ENCODE measurements at places on chromosomes 5 and 9. TPM values are rescaled to one million over a fixed set of nuclear protein-coding genes. Genes with fewer than 3 reads are reported as not detected.
A peak's percentile ranks its signal among the peaks of the same experiment; 100 is the strongest.

- peak; percentile 25 for DNase-seq
Measured at GRCh38 chr5:79853676-79854418, 137.2 kb downstream of the MTX3 start.

DNA sequence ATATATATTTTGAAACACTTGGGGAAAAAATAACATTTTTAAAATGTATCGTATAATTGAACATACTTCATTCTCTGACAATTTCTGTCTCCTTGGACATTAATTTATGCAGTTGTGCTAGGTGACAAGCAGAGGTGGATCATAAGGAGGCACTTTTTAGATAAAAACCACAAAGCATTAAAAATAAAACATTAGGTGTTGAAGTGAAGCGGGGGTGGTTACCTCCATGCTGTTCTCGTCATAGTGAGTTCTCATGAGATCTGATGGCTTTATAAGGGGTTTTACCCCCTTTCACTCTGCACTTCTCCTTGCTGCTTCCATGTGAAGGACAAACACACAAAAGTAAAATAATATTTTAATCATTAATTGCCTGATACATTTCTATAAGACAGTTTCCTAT is 11.9 kb upstream of the COX7C start:
- no peak for DNase-seq

SURF1 gene
- 27.3 TPM for total RNA-seq

- DNase-seq = no peak
Measured at GRCh38 chr5:94326586-94326985, 291.8 kb downstream of the KIAA0825 start.

DNA sequence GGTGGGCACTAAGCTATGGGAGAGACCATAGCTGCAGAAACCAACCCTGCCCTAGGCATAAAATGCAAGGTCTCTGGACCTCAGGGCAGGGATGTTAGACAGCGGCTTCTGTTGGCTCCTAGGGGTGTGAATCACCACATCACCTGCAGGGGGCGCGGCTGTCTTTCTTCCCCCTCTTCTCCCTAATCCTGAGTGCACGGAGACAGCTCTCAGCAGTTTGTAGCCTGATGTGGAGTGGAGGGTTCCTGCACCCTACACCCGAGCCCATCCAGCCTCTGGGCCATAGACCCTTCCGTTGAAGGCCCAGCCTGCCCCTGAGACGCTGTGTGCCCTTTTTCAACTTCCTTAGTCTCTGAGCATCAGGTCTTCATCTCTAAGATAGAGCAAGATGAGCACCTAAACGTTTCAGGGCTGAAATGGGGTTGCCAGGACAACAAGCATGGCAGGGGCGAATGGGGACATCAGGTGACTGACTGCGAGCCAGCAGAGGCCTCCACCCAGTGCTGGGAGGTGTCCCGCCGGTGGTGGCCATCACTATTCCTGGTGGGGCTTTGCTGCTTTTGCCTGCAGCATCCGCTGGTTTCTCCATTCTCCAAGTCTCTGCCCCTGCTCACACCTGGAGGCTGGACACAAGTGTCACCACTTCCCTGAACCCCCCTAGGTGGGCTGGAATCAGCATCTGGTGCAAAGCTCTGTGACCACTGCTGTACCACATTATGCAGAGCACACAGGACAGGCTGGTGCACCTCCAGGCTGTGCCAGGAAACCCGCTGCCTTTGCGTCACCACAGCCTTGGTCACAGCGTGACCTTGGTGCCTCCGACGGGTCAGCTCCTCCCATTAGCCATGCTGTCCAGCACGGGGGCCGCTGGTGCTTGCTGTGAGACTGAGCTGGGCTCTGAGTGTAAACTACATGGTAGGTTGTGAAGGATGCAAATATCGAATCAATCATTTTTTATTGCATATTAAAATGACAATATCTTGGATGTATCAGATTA is 2.5 kb upstream of the SEC16A start:
- DNase-seq = no peak

TNFAIP8 gene
- total RNA-seq = 84.9 TPM

GNAQ gene
- total RNA-seq = 20.6 TPM

DIPK1B gene
- total RNA-seq = 11.4 TPM
